T follicular helper cell (primary cell): ENCODE measurements at places on chromosomes 12 and 14.

DNA sequence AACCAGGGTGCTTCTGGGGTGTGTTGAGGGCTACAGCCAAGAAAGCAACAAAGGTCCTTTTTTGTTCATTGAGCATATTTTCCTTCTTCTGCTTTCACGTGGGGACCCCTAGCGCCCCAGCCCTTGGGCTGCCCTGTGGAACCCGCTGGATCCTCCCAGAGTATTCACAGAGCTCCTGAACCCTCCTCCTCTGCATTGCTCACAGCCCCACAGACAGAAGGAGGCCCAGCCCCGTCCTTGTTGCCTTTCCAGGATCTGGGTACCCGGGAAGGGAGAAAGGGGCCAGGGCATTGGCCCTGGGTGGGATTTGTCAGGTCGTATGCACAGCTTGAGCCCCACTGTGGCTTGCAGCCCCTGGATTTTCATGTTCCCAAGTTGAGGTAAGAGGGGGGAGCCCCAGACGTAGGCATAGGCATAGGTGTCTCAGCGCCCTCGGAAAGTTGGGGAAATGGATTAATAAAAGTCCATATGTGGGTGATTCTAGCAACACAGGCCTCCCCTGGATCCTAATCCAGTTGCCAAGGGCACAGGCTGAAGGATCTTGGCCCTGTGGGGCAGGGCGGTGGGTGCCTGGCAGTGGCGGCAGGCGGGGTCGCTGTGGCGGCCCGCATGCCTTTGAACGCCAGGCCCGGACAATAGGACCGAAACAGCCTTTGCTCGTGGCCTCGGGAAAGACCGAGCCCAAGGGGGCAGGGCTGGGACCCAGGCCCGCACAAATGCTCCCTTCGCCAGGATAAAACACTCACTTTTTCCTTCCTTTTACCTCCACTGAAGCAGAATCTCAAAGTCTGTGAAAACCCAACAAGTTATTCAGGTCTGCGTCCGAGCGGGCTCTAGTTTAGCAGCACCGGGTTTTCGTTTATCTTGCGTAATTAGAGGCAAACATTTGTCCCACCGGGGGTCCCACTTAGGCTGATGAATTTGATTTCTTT, 3.0 kb upstream of the HOXC10 start:
- DNase-seq: no peak

GRCh38 chr12:105455261-105455660, 124.8 kb downstream of the C12orf75 start:
- no peak for DNase-seq

DNA sequence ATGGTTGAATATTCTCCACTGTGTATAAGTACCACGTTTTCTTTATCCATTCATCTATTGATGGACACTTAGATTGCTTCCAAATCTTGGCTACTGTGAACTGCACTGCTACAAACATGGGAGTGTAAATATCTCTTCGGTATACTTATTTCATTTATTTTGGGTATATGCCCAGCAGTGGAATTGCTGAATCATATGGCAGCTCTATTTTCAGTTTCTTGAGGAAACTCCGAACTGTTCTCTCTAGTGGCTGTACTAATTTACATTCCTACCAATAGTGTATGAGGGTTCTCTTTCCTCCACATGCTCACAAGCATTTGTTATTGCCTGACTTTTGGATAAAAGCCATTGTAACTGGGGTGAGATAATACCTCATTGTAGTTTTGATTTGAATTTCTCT, 623.1 kb upstream of the LRFN5 start:
- DNase-seq: no peak

GRCh38 chr14:65415613-65416012, 3.1 kb downstream of the FUT8 start:
- no peak for DNase-seq

GRCh38 chr14:36212577-36212976, 36.1 kb upstream of the PTCSC3 start:
- DNase-seq: no peak
